SJSA1 (cell line): ENCODE measurements at places on chromosomes 5 and 9. TPM values are rescaled to one million over a fixed set of nuclear protein-coding genes. Genes with fewer than 3 reads are reported as not detected.

DNA sequence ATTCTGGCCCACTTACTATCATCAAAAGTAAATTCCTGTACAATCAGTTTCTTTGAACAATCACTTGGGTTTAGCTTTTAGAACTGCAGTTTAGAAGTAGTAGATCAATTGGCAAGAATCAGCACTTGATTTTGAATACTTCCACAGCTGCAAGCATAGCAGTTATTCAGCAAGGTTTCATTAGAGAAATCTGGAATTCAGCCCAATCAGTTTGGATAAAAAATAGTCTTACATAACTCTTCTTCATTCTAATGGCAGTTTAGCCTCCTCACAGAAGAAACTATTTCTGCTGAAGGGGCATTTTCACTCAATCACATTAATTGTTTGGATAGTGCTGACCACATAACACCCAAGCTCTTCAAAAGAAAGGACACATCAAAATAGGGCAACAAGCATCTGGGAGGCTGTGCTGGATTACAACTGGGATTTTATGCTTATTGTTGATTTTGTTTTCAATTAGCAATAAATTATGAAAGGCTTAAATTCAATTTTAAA is 336.2 kb upstream of the PDE4D start:
- no peaks in the 10 kb centered on the region for H3K4me1 ChIP-seq
- H3K4me3 ChIP-seq: no peak overlapping the region
- H3K36me3 ChIP-seq: no peaks in the 10 kb centered on the region
- no peak overlapping the region for H3K27ac ChIP-seq
- no peaks in the 10 kb centered on the region for H3K27me3 ChIP-seq

DNA sequence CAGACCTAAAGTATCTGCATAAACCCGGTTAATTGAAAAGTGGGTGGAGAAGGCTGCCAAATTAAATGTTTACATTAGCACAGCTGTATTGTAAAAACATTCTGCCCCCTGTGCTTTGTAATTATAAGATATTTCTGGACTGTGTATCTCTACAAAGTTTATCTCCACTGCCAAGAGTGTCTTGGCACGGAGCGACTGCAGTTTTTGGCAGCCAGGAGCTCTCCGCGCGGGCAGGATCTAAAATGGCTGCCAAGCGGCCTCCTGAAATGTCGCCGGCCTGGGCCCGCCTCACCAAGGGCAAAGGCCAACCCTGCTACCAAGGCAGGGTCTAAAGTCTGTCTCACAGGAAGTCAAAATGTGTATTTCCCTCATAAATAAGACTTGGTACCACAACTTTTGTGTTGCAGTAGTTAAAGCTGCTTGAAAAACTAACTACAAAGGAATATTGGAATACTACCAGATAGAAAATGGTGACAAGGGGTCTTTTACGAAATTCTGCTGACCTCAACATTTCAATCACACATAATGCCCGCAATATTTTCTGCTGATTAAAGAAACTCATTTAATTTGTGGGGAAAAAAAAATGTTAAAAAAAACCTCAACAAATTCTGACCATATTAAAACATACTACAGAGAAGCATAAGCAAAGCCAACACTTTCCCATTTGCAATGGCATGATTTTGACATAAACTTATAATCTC is 110.4 kb downstream of the NFIB start:
- no peaks in the 10 kb centered on the region for H3K27me3 ChIP-seq
- DNase-seq: no peak
- no peak overlapping the region for H3K27ac ChIP-seq
- H3K4me3 ChIP-seq: no peak overlapping the region

DNA sequence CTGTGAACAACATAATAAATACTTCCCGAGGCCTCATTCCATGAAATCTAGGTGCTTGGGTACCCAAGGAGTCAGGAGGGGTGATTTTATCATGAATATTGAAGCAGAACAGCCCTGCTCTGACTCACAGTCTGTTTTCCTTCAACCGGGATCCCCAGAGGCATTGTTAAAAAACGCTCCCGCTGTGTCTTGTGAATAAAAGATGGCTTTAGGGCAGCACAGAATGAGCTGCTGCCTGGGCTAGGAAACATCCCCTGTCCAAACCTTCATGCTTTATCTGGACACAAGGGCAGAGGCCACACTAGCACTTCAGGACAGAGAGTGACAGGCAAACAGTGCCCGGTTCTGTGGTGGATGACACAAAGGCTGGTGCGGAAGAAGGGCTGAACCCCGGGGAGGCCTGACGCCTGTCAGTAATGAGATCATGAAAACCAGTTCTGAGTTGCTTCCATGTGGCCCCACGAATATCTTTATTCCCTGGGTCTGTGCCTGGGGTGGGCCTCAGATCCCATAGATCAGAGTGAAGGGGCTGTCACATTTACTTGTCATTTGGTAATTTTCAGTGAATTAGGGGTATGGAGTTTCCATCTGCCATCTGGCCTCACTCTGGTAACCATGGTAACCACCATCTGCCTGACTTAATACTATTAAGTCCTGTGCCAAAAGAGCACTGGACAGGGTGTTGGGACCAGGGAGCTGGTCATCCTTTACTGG is 2.6 kb downstream of the IGFBPL1 start:
- no peak overlapping the region for H3K27ac ChIP-seq
- H3K4me3 ChIP-seq: no peak overlapping the region
- H3K4me1 ChIP-seq: peaks cover 8% of the 10 kb centered on the region
- no peaks in the 10 kb centered on the region for H3K36me3 ChIP-seq

DNA sequence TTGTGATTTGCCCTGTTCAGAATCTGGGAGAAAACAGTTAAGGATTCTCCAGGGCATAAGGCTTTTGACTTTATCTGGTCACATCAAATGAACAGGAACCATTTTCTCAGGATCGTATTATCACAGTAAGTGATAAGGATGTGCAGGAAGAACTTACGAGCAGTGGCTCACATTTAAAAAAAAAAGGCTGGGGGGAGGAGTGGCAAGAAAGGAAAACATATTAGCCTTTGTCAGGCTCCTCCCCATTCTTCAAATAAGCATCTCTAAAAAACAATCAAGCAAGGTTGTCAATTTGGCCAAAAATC is 234.3 kb upstream of the TMEM161B start:
- peak overlapping the region; percentile 39 for H3K4me3 ChIP-seq
- H3K4me1 ChIP-seq: peaks cover 7% of the 10 kb centered on the region; the same call in 1 of the 2 replicates
- no peak for DNase-seq
- peak overlapping the region; percentile 51 for H3K27ac ChIP-seq
- H3K27me3 ChIP-seq: no peaks in the 10 kb centered on the region

GRCh38 chr9:4657426-4658159 is 4.5 kb upstream of the PLPP6 start:
- H3K4me3 ChIP-seq: no peak overlapping the region
- no peak for DNase-seq
- peaks cover 9% of the 10 kb centered on the region for H3K4me1 ChIP-seq
- H3K27me3 ChIP-seq: no peaks in the 10 kb centered on the region

GRCh38 chr5:15452781-15453180 is 47.2 kb upstream of the FBXL7 start:
- H3K27ac ChIP-seq: no peak overlapping the region
- H3K36me3 ChIP-seq: no peaks in the 10 kb centered on the region
- H3K27me3 ChIP-seq: no peaks in the 10 kb centered on the region
- H3K4me3 ChIP-seq: no peak overlapping the region

Gene FABP6
- not detected in 2 replicates for total RNA-seq
